ENCODE measurements at places on chromosomes 13 and 19.
A peak's percentile ranks its signal among the peaks of the same experiment; 100 is the strongest.

DNA sequence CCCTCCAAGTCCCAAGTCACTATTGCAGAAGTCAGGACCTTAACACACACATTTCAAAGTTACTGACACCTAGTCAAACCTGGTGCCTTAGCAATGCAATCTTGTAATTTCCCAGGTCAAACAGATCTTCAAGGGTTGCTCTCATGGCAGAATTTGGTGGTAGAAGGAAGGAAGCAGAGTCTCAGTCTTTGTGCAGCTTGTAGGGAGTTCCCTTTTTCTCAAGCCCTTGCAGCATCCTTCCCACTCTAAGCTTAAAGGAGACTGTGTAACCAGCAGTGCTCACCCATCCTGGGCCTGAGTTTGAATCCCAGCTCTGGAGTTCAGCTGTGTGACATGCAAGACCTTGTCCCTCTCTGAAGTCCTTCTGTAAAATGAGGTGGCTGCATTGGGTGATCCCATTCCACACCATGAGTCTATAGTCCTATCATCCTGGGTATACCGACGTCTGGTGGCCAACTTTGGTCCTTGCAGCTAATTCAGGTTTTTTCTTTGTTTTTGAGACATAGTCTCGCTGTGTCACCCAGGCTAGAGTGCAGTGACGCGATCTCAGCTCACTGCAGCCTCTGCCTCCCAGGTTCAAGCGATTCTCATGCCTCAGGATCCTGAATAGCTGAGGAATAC lies 9.8 kb downstream of the SIGLEC10 start:
- DNase-seq = no peak

DNA sequence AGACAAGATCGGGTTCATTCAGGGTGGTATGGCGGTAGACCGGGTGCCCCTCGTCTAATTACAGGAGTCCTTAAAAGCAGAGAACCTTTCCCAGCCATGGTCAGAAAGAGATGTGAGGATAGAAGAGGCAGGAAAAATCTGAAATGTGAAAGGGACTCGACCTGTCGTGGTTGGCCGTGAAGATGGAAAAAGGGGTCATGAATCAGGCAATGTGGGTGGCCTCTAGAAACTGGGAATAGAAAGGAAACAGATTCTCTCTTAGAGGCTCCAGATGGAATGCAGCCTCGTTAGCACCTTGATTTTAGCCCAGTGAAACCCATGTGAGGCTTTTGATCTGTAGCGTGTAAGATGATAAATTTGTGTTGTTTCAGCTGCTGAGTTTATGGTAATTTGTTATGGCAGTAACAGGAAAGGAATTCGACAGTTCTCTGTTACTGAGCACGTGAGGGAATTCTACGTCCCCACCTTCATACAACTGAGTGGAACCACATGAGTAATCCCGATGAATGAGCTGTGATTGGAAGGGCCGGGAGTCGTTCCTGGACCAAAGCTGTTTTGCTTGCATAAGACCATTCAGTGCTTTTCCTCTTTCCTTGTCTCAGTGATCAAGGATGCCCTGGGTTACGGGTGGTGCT lies 11.0 kb upstream of the CA11 start:
- DNase-seq = no peak

DNA sequence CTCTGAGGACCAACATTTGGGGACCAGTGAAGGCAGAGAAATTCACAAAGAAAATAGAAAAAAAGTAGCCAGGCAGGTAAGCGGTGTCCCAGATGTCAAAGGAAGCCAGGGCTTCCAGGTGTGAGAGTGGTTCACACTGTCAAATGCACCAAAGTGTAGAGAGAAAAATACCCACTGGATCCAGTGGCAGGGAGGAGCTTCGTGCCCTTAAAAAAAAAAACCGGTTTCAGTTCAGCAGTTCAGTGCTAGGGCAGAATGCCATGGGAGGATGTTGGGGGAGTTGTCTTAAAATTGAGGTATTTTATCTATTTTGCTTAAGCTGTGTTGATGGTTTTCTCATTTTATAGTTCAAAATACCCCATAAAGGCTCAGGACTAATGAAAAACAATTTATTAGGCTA lies 47.8 kb upstream of the C1QTNF9 start:
- no peak for DNase-seq

GRCh38 chr13:36431204-36432105 lies 840 bp upstream of the CCNA1 start:
- no peak for DNase-seq

DNA sequence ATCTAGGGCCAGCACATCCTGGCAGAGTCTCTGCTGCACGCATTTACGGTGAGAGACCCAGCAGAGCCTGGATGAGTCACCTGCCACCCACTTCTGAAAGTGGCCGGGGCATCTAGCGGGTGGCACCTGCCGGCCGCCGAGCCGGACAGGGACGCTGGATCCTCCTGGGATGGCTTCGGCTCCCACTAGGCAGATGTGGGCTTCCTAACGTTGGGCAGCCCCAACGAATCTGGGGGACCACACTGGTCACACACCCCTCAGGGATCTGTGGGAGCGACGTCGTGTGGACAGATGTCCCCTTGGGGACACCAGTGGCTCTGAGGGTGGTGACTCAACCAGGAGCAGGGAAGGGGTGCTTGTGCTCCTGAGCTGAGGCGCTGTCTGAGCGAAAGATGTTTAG lies 32.2 kb downstream of the TMEM255B start:
- no peak for DNase-seq

- DNase-seq = no peak
Measured at GRCh38 chr19:3721131-3721886, 13.1 kb downstream of the TJP3 start.

DNA sequence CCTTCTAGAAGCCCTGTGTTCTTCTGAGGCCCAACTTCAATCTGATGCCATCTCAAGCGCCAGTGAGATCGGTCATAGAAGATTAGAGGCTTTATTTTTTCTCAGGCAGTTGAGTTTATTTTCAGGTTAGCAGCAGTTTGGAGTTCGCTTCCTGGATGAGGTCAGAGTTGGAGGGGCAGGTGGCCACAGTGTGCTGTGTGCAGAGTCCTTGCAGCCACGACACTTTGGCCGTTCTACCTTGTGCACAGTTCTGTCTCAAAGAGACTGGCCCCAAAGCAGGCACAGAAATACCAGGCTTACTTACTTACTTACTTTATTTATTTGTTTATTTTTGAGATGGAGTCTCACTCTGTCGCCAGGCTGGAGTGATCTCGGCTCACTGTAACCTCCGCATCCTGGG lies 15.9 kb upstream of the ELAVL1 start:
- no peak for DNase-seq

DNA sequence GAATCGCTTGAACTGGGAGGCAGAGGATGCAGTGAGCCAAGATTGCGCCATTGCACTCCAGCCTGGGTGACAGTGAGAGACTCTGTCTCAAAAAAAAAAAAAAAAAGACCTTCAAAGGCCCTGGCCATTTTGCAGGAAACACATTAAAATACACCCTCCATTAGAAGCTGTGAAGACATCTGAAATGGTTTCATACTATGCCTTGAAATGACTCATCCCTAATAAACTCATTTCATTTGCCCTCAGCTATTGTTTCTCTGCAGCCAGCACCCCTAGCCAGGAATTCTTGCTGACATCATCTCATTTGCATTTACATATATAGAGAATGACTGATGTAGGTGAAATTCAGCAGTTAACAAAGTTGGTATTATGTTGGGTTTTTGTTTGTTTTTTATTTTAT lies 8.7 kb downstream of the EML2 start:
- DNase-seq = no peak

DNA sequence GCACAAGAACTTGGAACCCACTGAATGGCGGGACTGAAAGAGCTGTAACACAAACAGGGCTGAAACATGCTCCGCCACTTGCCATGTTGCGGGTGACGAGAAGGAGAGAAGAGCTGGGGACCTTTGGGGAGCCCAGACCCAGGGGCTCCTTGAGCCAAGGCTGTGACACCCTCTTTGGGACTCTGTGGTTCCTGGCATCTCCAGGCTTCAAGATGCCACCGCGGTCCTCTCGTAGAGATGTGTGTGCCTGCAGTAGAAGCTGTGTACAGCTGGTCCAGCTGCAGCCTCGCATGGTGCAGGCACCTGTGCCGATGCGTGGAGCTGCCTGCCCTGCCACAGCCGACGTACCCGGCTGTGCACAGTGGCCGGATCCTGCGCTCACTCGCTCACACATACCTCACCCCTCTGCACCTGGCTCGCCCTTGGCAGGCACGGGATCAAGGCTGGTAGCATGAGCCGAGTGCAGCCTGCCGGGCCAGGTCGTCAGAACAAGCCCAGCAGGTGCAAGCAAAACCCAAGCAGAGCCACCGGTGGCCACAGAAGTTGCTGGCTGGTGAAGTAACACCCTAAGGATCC lies 1385.8 kb downstream of the PCDH9 start:
- no peak for DNase-seq

GRCh38 chr13:40207001-40207478 lies 459.4 kb downstream of the FOXO1 start:
- no peak for DNase-seq

- no peak for DNase-seq
Measured at GRCh38 chr13:29583073-29583785, 12.3 kb downstream of the SLC7A1 start.

GRCh38 chr19:31054430-31054829 lies 294.8 kb downstream of the TSHZ3 start:
- DNase-seq = no peak

DNA sequence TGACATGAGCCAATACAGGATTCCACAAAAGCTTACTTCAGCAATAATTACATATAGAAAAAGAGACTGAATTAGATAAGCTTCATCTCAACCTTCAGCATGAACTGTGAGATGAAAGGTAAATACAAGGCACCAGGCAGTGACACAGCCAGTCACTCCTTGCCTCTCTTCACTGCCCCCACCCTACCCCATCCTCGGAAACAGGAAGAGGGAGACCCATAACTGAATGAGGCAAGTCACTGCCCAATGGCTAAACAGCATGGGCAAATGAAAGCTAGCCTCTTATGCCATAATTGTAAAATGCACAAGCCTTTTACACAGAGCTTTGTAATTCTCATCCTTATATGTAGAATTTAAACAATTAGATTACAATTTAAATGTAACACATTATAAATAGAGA lies 1.7 kb downstream of the ZNF160 start:
- DNase-seq = no peak

- peak; percentile 98 for DNase-seq
Measured at GRCh38 chr19:58572818-58573657, at the start of gene MZF1. Gene MZF1, minus strand, starts transcription at chr19:58573335. Its CDS starts 1,946 bp downstream, at chr19:58571389.

GRCh38 chr13:66446413-66446812 lies 783.7 kb downstream of the PCDH9 start:
- no peak for DNase-seq

DNA sequence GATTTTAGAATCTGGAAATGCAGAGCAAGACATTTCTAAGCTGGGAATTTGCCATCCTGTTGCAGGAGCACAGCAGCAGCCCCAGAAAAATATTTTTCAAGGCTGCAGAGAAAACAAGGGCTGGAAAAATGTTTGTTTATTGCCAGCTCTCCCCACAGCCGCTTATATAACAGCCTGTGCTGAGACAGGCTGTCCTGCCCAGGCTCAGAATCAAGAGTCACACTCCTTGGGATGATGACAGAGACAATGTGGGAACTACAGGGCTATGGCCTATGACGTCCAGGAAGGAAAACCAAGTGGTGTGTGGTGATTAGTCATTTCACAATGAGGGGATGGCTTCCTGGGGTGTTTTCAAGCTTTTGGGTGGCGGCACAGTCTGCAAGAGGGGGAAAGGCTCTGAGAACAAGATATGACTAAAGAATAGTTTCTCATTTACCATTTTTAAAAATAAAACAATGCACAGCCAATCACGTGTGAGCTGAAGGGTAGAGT lies 136.3 kb upstream of the SERP2 start:
- DNase-seq = peak; percentile 98

GRCh38 chr13:32019612-32020233 lies 11.9 kb upstream of the FRY start:
- DNase-seq = peak; percentile 61

DNA sequence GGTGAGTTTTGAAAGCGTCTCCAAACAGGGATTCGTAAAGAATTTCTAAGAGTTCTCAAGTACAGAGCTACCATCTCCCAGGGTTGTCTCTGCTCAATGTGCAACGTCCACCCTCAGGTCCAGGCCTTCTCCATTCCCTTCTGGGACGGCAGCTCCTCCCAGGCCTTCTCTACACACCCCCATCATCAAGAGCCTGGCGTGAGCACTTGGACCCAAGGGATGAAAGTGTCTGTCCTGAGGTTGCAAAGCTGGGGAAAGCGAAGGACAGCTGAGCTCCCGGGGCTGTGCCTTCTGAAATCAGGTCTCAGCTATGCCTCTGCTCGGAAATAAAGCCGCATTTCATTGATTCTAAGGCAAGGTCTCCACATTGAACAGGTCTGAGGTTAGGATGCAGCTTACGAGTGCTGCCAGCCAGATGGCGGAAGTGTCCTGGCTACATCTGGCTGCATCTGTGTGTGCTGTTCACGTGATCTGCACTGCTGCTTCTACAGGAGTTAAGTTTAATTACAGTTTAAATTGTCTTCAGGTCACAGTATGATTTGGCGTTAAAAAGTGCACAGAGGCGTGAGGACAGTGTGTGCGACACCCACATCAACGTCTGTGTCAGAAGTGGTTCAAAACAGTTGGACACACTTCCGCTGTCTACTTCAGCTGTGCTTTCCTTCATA lies 27.0 kb upstream of the MIER2 start:
- DNase-seq = no peak

GRCh38 chr13:29143847-29144246 lies 323.7 kb downstream of the MTUS2 start:
- DNase-seq = no peak

DNA sequence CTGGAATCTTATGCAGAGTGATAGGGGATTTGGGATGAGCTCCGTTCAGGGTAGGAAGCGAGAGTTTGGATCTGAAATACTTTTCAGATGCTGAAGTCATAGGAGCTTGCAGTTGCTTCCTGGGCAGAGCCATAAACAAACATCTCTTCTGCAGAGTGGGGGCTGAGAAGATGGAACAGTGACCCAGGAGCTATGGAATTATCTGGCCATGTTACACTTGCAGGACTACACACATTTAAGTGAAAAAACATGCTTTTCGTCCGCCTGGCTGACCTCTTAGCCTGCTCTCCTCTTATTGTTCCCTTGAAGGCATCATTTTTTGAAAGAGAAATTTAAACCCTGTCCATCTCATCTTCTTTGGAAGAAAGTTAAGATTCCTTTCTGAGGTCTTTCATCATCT lies 40.7 kb downstream of the PSG11 start:
- DNase-seq = no peak

- no peak for DNase-seq
Measured at GRCh38 chr13:102176846-102177245, 225.0 kb downstream of the FGF14 start.

DNA sequence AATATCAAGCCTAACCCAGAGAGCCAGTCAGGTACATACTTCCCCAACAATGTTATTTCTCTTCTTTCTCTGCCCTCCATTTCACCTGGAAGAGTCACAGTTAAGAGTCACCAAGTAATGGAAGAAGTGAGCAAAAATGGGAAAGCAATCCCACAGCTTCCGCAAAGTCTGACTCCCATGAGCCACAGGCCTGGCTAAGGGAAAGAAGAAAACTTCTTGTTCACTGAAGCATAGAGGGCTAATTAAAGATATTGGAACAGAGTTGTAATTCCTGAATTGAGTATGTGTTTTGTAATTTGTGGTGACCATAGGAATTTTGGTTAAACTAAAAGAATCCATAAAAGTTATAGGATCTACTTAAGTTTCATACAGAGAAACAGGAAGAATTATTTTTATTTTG lies 830.9 kb upstream of the PCDH20 start:
- DNase-seq = no peak

All from glomerular endothelial cell (primary cell).